Esophagus mucosa (tissue), 1 donor: ENCODE measurements at places on chromosomes 7 and 10.

- ATAC-seq, result no peak
Measured at GRCh38 chr10:129074939-129075338, 392.1 kb upstream of the MGMT start.

- no peak for ATAC-seq
Measured at GRCh38 chr7:148978091-148978490, 50.2 kb downstream of the PDIA4 start.

DNA sequence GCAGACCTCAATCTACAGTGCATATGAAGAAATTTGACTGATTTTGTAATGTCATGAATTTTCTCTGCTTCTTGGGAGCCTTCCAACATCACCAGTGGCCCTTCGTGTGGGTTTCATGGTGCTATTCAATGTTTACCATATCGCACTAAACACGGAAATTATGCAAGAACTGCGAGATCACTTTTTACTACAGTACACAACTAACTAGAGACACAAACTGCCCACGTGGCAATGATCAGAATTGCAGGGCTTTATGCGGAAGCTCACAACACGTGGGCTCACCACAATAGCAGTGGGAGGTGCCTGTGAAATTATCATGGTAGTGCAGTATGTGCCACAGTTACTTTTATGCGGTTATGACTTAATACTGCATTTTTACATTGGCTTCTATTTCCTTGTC lies 449.7 kb upstream of the KLF6 start:
- no peak for ATAC-seq

DNA sequence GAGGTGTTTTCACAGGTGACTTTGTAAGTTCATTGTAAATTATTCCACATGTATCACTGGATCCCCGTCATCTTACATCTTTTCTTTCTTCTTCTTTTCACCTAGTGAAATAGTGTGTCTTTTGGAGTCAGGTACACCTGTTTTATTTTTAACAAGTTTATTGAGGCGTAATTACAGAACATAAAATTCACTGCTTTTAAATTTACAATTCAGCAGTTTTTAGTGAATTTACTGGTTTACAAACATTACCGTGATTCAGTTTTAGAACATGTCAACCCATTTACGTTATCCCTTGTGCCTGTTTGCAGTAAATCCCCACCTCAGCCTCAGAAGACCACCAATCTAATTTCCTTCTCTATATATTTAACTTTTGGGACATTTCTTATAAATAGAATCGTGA lies 256.9 kb downstream of the EXOC4 start:
- ATAC-seq, result no peak

DNA sequence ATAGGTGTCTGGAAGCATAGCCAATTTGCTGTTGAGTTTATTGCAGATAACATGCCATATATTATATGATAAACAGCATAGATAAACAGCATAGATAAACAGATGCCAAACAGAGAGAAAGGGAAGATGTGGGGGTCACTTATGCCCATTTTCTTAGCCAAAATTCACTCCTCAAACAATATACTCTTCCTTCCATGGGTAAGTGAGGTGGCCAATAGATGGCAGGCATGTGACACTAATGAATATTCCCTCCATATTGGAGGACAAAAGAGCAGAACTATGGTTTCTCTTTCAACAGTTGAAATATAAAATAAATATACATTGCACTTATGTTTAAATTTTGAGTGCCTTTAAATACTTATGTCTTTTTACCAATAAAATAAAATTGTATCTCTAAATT lies 1212.8 kb downstream of the REEP3 start:
- no peak for ATAC-seq

DNA sequence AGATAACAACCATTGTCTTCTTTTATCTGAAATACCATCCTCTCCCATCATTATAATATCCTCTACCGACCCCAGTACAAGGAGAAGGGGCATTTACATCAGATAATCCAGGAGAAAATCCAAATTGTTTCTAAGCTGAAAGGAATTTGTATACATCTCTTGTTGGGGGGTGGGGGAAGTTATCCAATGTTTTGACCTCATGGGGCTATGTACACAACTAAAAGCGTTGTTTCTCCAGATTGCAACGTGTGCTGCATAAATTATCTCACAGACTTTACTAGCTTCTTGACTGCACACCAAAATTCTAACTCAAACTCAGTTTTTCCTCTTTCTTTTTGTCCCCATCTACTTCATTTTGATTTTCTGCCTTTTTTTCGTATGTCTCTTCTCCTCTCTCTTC lies 156.7 kb downstream of the TWIST1 start:
- ATAC-seq, result no peak

DNA sequence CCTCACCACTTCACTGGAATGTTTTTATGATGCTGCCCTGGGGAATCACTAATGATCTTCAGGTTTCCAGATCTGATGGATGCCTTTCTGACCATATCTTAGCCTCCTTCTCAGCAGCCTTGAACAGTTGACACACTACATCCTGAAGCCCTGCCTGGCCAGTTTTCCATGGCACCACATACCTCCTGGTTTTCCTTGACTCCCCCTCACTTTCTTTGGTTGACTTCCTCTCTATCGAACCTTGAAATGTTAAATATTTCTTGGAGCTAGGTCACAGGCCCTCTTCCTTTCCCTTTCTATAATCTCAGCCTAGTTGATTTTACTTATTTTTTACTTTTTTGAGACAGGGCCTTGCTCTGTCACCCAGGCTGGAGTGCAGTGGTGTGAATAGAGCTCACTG lies 108.8 kb upstream of the CDK1 start:
- no peak for ATAC-seq

- ATAC-seq, result no peak
Measured at GRCh38 chr7:2821842-2822507, 22.1 kb downstream of the GNA12 start.
